Stimulated activated CD4-positive, alpha-beta T cell treated with anti-CD3 and anti-CD28 coated beads, Interleukin-1b, Interleukin-23, amount 100 ng/mL, for 1 hour (primary cell): ENCODE measurements at places on chromosomes 7 and 10.

- no peak for DNase-seq
Observed at GRCh38 chr10:78042752-78043104, 9.1 kb downstream of the RPS24 start.

DNA sequence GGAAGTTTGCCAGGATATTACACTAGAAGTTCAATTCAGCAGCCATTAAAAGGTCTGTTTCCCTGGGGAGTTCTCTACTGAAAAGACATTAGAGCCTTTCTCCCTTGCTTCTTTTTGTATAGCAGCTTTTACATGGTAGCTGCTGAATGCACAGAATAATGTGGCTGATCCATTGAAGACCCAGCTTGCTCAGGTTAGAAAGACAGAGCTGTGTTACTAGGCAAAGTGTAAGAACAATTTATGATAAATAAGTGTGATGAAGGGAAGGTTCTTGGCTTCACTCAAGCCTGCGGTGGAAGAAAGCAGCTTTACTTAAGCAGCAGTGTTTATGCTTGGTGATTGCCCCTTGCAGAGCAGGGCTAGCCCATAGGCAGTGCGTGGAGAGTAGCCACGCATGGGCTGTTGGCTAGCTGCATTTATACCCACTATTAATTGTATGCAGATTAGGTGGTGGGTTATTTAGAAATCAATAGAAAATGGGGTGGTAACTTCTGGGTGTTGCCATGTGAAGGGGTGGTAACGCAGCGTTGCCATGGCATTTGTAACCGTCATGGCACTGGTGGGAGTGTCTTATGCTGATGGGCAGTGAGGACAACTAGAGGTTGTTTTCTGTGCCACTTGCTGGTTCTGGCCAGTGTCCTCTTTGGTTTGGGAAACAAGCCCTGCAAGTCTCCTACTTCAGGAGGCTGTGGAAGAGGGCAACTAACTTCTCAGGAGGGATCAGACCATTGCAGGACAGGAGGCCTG is 942.9 kb downstream of the NRG3 start:
- DNase-seq, result no peak

GRCh38 chr7:87920578-87920977 is 13.5 kb upstream of the ADAM22 start:
- DNase-seq, result no peak

DNA sequence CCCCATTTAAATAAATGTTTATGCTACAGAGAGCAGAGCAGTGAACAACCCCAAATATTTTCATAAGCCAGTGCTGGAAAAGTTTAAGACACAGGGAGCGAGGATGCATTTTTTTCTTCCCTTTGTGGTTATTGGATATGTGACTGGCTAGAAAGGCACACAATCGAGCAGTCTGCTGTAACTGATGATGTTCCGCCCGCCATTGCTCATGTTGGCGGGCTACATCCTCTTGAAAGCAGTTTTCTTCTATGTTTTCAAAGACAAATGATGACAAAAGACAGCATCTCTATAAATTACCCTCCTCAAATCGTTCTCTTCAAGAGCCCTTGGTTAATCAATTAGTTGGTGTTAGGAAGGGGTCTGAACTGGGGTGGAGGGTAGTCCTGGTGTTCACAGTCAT is 269.8 kb downstream of the SKAP2 start:
- no peak for DNase-seq

DNA sequence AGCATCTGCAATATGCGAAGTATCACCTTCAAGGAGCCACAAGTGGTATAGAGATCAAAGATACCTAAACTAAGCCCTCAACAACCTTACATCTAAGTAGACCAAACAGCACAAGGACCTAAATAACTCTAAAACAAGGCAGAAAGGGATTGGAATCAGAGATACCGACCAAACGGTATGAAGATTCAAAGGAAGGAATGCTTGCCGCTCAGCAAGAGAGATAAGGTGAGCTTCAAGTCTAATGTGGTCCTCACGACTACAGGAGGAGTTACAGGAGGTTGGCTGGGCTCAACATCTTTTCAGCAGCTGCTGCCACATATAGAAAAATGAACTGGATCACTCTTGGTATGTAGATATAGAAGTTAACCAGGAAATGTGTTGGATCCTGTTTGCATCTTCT is 11.6 kb downstream of the ABLIM1 start:
- DNase-seq, result no peak

DNA sequence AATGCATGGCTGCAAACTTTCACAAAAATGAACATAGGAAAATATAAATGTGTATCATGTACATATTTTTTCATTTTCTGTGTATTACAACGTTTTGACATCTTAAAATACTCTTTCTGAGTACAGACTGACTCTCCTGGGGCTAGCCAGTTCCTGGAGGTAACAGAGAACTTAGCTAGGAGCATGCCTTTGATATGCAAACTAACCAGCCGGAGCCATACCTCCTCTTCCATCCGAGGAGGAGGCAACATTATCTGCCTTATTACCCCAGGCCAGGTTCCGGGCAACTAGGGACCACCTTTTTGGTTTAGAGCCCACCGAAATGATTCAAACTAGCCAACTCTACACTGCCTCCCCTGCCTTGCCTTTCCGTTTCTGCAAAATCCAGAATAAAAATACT is 33.7 kb upstream of the HECW1 start:
- DNase-seq, result no peak

GRCh38 chr10:45473126-45473525 is 99.1 kb downstream of the ALOX5 start:
- DNase-seq, result no peak

DNA sequence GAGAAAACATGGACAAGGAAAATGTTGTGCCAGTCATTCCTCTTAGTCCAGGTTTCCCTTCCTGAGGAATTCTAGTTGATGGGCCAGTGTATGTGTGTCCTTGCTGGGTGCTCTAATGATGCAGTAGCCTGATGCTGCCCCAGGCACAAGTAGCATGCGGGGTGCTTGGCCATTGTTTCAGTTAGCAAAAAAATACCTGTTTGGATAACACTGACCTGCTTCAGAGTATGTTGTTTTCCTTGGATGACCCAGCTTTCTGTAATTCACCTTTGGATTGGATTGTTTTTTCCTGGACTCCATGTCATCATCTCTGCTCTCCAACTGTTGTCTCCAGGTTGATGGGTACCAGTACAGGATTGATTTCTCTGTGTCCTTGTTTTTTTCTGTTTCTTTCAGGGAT is 169.2 kb downstream of the SND1 start:
- no peak for DNase-seq

GRCh38 chr10:100518761-100519241 is 860 bp downstream of the SEC31B start:
- DNase-seq, result no peak

DNA sequence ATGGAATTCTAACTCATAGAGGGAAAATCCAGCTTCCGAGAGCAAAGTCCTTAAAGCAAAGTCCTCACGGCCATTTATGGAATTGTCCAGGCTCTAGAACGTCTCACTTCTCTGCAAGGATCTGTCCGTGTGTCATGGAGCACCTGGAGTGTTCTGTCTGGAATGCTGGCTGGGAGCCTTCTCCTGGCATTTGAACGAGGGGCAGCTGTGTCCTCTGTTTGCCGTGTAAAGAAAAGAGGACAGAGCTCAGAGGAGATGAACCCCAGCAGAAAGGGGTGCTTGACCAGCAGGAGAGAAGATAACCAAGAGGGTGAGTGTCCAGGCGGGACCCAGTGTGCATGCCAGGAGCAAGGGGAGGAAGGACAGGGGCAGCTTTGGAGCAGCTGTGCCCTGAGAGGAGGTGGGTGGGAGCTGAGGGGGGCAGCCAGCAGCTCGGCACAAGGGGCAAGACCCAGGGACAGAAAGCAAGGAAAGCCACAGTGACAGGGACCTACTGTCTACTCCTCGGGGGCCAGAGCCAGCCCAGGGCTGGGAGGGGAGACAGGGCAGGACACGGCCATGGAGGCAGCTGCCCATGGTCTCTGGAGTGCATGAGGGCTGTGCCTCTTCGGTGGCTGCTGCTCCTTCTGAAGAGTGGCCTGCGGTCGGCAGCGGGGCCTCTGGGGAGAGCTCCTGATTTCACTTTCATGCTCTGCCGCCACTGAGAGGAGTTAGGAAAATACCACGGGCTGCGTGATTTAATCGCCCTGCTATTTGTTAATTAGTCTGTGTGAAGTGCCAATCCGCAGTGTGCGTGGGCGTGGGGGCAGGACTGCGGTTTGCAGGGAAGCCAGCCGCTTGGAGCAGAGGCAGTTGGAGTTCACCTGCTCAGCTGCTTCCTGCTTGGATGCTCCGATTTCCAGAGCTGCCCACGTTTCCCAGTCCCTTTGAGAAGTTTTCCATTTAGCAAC is 149.3 kb upstream of the SHH start:
- no peak for DNase-seq

DNA sequence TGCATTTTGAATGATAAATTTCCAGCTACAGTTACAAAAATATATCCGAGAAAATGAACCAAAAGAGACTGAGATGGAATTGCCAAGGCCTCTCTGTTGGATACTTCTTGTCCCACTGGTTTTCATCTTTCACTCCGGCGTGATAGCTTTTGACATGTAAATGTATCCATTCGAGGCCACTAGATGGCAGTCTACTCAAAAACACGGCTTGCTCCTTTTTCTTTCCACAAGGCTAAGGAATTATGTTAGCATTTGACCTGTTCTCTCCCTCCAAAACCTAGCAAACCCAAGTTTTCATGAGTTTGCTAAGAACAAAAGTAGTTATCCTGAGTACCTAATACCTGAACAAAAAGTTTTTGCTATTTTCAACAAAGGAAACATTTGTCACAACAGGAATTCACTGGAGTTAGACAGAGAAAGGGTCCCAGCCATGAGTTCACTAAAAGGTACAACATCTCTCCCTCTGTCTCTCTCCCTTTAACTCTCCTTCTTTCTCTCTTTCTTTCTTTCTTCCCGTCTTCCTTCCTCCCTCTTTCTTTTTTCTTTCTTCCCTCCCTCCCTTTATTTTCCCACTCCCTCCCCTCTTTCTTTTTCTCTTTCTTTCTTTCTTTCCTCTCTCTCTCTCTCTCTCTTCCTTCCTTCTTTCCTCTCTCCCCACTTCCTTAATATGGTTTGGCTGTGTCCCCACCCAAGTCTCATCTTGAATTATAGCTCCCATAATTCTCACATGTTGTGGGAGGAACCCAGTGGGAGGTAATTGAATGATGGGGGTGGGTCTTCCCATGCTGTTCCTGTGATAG is 207.9 kb upstream of the MYO3A start:
- DNase-seq, result no peak

GRCh38 chr10:43958071-43958432 is 309.4 kb upstream of the ZNF32 start:
- no peak for DNase-seq

GRCh38 chr7:75993689-75994387 is 557 bp downstream of the TMEM120A start:
- no peak for DNase-seq

GRCh38 chr7:39666562-39666961 is 43.2 kb downstream of the RALA start:
- DNase-seq, result no peak

GRCh38 chr10:112722758-112723157 is 227.3 kb upstream of the TCF7L2 start:
- no peak for DNase-seq

DNA sequence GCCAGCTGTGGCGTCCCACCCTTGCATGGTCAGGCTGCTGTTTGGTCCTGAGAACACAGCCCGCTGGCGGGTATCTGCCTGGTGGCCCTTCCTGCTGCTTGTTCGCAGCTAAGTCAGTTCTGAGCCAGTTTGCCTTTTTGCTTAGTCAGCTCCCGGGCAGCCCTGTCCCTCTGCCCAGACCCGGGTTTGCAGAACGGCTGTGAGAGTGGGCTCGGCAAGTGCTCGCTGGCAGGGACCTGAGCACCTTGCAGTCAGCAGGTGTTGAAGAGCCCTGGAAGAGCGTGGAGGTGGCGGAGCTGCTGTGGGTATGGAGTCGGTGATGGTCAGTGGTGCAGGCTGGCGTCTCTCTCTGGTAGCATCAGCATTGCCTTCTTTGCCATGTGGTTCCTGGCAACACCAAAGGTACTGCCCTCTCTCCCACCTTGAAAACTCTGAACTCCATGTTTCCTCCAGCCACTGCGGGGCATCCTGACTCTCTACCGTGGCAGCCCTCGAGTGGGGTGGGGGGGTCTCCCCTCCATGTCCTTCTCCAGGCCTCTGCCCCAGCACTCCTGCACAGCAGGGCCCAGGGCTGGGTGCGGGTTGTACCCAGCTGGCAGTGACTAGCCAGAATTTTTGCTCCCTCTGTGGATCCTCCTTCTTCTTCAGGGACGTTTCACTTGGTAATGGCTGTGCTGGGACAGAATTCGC is 4.6 kb downstream of the INPP5A start:
- no peak for DNase-seq

DNA sequence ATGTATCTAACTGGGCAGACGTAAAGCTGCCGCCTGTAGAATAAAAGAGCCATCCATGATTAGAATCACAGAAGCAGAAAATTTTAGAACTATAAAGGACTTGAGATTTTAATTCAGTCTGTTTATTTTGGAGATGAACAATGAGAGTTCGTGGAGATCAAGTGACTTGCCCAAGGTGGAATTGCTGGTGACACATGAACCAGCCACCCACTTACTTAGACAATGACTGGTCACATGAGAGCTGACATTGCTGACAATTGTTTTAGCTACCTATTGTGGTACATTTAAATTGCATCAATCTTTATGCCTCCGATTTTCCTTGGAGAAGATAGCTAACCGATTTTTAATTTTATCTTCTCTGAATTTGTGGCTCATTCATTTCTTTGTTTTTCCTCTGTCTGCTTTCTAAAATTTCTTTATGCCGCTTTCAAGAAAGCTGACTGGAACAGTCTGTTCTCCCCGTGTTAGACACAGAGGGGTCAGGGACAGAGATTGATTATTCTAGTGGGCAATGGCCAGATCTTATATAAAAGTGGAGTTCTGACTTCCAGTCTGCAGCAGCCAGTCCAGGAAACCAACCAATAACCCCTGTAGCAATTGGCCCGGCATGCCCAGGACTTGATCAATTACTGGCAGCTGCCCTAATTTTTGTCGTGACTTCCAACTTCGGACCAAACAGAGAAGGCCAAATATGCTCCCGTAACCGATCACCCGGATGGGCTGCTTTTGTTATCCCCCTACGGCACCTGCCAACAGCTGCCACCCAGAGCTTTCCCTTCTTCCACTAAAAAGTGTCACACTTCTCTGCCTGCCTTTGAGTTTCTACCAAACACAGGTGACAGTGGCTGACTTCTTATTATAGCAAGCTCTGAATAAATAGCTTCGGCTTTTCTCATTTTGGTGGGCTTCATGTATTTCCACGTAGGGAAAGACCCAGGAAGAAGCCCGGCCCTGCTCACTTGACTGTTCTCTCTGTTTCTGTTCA is 241.6 kb downstream of the CAMK1D start:
- no peak for DNase-seq

- no peak for DNase-seq
Observed at GRCh38 chr7:128030654-128031611, at the start of gene LRRC4. LRRC4 (minus strand) TSS chr7:128031437; CDS start chr7:128030640, 797 bp downstream.

GRCh38 chr10:103448746-103449145 is 3.4 kb downstream of the CALHM2 start:
- DNase-seq, result no peak

- DNase-seq, result no peak
Observed at GRCh38 chr7:50273301-50273700, 31.2 kb upstream of the IKZF1 start.
